Adrenal gland (tissue), 19 donors: ENCODE measurements at places on chromosomes 1 and 21. TPM values are rescaled to one million over a fixed set of nuclear protein-coding genes. Genes with fewer than 3 reads are reported as not detected.

CSF3R gene
- total RNA-seq = 16.7 TPM

ACKR1 gene
- 4.6 TPM for total RNA-seq

- no peaks in the 10 kb centered on the region for H3K36me3 ChIP-seq
- no peak for DNase-seq
- no peaks in the 10 kb centered on the region for H3K27me3 ChIP-seq
- H3K4me3 ChIP-seq = no peak overlapping the region
These were observed 51.5 kb downstream of the APP start for GRCh38 chr21:26118938-26119540.

GRCh38 chr1:214312530-214313051 lies 31.6 kb downstream of the SMYD2 start:
- peaks cover 4% of the 10 kb centered on the region for H3K4me1 ChIP-seq
- H3K4me3 ChIP-seq = no peak overlapping the region
- peak overlapping the region; percentile 19 for H3K27ac ChIP-seq
- H3K36me3 ChIP-seq = no peaks in the 10 kb centered on the region
- DNase-seq = no peak
